ENCODE measurements at places on chromosomes 5 and 9.

DNA sequence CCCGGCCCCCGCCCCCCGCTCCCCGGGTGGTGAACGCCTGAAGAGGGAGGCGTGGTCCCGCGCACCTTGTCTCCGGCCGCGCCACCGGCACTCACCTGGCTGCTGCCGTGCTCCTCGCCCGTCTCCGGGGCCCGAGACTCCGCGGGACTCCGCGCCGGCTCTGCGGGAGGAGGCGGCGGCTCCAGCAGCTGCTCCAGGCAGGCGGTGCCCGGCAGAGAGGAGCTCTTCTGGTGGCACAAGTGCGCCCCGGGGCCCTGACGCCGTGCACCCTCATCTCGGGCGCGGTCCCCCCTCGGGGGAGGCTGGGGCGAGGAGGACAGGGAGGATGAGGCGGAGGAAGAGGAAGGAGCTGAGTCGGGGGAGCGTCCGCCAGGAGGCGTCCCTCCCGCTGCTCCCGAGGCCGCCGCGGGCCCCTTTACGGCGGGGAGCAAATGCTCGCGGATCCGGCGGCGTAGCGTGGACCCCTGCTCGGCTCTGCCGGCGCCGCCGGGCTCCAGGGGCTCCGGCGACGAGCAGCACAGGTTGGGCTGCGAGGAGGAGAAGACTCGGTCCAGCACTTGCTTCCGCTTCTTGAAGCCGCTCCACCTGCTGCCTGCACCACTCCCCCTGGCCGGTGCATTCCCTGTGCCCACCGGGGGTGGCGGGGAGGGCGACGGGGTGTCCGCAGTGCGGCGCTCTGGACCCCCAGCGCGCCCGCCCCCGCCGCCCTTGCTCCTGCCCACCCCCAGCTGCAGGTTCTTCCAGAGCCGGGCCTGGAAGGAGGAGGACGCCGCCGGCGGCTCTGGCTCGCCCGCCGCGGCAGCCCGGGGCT, 928 bp downstream of the MCTP1 start:
- DNase-seq, result peak; percentile 50

- no peak for DNase-seq
These were observed 227.0 kb downstream of the ZNF608 start for GRCh38 chr5:124519396-124519795.

- DNase-seq, result no peak
These were observed 318.0 kb downstream of the PSAT1 start for GRCh38 chr9:78614892-78615291.

GRCh38 chr9:4955836-4956235, 29.2 kb upstream of the JAK2 start:
- no peak for DNase-seq

DNA sequence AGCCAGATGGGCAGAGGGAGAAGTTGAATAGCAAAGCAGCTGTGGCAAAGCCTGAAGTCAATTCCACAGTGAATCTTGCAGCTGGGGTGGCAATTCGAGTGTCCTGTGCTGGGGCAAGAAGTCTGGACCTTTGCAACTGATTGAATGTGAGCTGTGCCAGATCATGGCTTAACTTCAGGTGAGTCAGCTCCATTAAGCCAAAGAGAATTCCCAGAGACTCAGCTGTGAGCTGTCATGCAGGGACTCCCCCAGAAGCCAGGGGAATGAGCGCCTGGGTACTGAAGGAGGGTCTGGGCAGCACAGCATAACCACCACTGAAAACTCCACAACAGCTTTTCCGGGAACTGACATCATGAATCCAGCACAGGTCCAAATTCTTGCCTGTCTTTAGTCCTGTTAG, 153.5 kb upstream of the TRPC7 start:
- DNase-seq, result no peak

GRCh38 chr5:3751846-3752245, 156.2 kb downstream of the IRX1 start:
- no peak for DNase-seq
